Calu3 (cell line): ENCODE measurements at places on chromosomes 16 and 17.

GRCh38 chr17:81380666-81381518 lies 14.4 kb upstream of the BAHCC1 start:
- no peak for DNase-seq

DNA sequence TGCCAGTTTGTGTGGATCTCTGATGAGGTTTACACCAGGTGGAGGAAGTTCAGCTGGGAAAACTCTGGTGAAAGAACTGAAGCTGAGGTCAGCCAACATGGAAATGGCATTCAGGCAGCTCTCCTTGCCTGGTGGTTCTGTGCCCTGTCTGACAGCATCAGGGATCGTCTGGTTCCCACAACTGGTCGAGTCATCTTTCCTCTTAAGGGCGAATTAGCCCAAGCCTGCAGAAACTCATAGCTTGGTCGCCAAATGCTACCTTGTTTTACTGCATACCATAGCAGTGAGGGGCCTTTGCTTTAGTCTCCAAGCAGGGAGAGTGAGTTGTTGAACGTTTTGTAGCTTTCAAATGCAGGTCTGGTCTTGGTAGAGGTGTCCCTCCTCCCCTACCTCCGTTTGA lies 7.2 kb downstream of the PLCG2 start:
- peak; percentile 29 for DNase-seq

DNA sequence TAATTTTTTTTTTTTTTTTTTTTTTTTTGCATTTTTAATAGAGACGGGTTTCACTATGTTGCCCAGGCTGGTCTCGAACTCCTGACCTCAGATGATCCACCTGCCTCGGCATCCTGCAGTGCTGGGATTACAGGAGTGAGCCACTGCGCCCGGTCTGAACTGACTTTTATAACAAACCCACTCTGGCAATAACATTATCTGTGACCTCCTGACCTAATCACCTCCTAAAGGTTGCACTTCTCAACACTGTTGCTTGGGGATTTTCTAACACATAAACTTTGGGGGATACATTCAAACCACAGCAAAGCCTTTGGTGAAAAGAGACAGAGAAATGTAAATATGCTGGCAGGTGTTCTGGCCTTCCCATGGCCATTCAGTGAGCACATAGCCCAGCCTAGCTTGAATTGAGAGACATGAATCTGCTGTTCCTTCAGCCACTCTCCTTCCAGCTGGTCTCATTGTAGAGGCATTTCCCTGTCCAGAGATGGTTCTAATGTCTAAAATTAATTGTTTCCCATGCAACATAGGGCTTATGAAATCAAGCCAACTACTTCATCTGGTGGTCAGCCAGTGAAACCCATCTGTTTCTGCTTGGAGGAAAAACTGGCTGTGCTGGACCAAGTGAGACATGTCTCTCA lies 28.3 kb downstream of the LYRM1 start:
- DNase-seq: no peak

DNA sequence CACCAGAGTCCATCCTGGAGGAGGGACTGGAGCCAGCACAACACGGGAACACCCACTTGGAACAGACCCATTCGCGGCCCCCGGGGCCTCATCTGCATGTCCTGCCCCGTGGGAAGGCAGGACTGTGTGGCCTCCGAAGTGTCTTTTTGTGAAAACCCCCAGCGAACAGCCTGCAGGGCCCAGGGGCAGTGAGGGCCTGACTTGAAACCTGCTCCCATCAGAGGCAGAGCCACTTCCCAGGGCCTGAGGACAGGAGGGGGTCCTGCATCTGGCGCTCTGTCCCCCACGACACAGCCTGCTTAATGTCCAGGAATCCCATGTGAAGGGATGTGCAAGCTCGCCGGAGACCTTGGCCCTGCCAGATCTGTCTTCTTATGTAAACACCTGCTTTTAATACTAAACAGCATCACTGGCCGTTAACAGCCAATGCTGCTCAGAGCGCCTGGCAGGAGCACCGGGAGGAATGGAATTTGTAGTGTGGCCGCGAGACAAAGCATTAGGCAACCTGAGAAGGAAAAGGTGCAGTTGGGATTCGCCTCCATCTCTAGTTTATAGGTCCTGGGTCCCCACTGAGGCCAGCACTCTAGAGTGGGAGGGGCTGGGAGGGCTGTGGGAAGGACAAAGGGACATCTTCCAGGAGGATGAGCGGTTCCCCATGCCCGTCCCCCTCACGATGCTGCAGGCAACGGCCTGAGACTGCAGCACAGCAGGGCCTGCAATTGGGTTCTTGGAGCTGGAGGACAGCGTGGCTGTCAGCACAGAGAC lies 9.6 kb upstream of the EVPL start:
- no peak for DNase-seq

GRCh38 chr16:15913046-15913698 lies 24.8 kb upstream of the CEP20 start:
- no peak for DNase-seq

- no peak for DNase-seq
These were observed 383.8 kb downstream of the ZFHX3 start for GRCh38 chr16:72664056-72664508.

DNA sequence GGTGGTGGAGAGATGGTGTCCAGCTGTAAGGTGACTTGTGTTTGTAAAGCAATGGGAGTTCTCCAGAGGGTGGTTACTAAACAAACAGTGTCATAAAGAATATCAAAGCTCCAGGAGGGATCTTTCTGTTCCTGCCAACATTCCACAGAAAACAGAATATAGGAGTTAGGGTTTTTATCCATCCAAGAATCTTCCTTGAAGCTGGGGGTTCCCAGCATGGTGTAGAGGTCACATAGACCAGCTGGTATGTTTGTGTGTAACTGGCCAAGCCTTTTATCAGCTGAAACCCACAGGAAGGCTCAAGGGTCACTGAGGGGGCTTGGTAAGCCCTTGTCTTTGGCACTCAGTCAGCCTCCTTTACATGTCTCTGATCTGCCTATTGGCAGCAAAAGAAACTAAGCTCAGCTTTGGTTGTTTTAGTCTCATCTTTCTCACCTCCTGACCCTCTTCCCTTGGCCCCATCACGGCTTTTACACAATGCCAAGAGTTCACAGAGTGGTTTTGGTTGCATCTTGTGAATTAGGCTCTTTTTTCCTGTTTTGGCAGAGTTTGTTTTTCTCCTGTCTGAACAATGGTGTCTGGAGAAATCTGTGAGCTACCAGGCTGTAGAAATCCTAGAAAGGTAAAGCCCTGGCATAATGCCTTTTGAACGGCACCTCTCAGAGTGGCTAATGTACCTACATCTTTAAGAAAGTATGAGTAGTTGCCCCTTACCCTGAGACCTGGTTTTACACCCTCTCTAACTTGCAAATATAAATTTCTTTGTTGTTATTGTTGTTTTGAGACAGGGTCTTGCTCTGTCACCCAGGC lies 4.6 kb downstream of the CNTD1 start:
- DNase-seq: no peak

DNA sequence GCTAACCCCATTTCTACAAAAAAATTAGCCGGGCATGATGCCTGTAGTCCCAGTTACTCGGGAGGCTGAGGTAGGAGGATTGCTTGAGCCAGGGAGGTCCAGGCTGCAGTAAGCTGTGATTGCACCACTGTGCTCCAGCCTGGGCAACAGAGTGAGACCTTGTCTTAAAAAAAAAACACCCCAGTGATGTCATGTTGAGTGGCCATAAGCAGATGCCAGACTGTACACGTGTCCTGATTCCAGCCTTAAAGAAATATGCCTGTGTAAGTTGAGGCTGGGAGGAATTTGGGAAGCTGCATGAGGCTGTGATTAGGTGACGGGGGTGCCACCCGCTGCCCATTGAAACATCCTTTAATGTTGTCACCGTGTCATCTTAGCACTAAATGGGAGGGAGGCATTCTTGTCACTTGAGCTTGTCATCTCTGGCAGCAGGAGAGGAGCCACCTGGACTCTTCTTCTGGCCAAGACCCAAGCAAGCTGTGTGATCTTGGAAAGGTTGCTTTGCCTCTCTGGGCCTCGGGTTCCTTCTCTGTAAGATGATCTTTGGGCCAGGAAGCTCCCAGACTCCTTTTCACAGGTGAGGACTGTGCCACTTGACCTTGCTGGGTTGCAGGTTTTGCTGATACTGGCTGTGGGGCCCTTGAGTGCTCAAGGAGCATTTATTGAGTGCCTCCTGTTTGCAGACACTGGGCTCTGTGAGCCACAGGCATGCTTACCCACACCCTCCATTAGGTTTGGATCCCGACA lies 98.3 kb upstream of the CIBAR2 start:
- no peak for DNase-seq

GRCh38 chr16:90011508-90011819 lies 7.8 kb downstream of the DBNDD1 start:
- DNase-seq: no peak

DNA sequence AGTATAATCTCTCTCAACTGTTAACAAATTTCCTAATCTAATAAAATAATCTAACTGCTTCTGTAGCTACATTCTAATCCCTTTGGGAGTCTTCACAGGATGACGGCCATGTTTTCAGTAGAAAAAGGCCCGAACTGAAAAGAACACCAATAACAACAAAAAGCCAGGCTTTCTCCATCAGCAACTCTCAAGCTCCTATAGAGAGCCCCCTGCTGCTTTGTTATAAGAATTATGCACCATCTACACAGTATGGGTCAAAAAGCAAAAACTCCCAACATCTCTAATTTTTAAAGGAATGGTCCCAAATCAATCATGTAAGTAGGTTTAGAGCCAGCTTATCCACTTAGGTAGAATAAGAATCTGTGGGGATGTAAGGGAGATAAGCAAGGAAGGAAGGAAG lies 163.6 kb upstream of the C17orf78 start:
- no peak for DNase-seq

DNA sequence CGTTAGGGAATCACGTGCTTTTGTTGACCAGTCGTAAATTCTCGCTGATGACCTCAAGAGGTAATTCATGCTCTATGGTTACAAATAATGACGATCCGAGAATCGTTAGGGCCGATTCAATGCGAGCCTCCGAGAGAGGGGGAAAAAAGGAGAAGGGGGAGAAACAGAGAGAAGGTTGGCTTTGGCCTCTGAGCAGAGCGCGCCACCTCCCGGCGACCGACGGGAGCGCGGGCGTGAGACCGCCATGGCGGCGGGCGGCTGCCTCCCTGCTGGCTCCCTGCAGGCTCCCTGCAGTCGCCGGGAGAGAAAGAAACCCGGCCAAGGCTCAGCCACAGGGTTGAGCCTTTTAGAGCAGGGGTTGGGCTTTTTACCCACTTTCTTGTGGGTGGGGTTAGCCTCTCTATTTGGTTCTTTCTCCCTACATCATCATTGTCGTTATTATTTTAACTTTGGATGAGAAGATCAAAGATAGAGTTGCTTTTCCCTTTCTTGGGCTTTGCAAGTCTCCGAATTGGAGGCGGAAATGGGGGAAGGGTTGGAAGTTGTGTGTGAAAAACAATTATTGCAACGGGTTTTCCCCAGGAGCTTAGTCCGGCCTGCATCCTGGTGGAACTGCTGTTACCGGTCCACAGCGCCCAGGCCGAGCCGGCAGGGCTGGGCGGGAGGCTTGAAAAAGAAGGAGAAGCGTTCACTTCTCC lies 410 bp upstream of the HOXB5 start:
- DNase-seq: peak; percentile 97

- peak; percentile 34 for DNase-seq
These were observed 745 bp upstream of the ABCC1 start for GRCh38 chr16:15948532-15949209.

- DNase-seq: no peak
These were observed 5.2 kb downstream of the RUSF1 start for GRCh38 chr16:31502981-31503380.

DNA sequence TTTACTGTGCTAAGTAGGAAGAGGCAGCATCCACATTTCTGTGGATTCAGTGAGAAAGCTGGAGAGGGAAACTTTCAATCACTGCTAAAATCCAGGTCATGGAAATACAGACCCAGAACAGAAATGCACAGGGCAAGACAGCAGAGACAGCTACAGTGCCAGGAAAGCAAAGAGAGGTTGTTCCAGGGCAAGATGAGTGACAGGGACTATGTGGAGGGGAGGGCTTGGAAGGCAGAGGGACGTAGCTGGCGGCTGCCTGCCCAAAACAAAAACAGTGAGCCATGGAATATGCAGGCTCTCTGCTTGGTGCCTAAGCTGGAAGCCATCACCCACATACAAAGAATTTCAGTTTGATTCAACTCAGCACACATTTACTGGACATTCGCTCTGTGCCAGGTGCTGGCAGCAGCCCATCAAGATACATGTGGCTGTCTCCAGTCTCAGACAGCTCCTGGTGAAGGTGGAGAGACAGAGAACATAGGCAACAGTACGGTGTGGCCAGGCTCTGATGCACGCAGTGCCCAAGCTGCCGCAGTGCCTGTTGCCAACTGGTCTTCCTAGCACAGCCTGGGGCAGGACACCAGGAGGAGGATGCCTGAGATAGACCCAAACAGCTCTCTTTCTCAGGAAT lies 88.7 kb downstream of the AIPL1 start:
- no peak for DNase-seq

GRCh38 chr16:83002351-83003334 lies 375.9 kb downstream of the CDH13 start:
- DNase-seq: no peak

GRCh38 chr17:65523411-65523810 lies 38.0 kb downstream of the AXIN2 start:
- no peak for DNase-seq

DNA sequence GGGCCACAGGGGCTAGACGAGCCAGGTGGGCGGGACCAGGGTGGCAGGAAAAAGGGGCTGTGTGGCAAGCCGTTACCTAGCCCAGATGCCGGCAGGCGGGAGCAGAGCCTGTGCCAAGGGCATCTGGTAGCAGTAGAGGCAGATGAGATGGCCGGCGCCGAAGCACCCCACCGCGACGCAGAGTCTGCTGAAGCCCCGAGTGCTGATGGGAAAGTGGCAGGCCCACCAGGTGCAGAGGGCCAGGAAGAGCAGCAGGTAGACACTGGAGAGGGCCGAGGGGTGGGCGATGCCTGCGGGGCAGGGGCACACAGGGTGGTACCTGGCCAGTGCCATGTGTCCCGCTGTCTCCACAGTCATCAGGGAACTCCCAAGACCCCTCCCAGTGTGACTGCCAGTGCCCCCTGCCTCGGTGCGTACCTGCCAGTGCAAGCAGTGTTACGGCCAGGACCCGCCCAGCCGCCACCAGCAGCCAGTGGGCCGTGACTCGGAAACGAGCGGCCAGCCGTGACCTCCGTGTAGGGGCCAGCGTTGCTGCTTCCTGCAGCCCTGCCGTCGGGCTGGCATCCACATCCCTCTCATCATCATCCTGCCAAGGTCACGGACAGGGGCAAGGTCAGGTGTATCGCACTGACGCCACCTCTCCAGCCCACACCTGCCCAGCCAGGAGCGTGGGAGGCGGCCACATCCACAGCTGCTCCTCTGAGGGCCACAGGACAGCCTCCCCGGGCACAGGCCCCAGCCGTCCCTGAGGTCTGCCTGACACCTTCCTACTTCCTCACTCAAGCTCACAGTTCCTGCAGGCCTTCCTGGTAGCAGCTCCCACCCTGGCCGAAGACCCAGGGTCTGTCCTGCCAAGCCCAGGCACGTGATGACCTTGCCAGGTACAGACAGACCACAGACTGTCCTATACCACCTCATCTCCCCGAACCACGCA lies 32.1 kb downstream of the CTU2 start:
- DNase-seq: no peak

GRCh38 chr17:45149669-45150664 lies 1.7 kb downstream of the HEXIM1 start:
- DNase-seq: peak; percentile 58

GRCh38 chr16:13957197-13958078 lies 37.5 kb downstream of the ERCC4 start:
- peak; percentile 79 for DNase-seq
